Activated T-cell treated with anti-CD3 and anti-CD28 coated beads, Interleukin-2, amount 50 U/mL, for 4 hours (primary cell): ENCODE measurements at places on chromosomes 2 and 18.

GRCh38 chr2:78992807-78993517, 32.5 kb upstream of the REG3G start:
- DNase-seq: no peak

GRCh38 chr18:13378150-13378549, 159.6 kb downstream of the LDLRAD4 start:
- no peak for DNase-seq

- no peak for DNase-seq
Observed at GRCh38 chr18:49745045-49746014, 68.0 kb downstream of the ACAA2 start.

DNA sequence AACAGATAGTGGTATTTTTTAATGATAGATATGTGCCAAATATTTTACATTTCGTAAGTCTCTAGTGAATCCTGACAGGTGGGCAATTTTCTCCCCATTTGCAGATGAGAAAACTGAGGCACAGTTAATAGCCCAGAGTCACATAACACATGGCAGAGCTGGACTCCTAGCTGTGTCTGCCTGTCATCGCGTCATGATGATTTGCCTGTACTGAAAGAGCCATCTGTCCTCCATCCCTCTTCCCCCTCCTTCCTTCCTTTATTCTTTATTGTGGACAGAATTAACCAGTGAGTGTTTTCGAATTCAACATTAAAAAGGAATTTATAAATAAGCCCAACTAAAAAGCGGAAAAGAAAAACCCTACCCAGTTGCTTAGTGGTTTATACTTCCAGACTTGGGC, 3.2 kb downstream of the DNAJB2 start:
- no peak for DNase-seq

- DNase-seq: no peak
Observed at GRCh38 chr2:29520001-29520400, 401.4 kb downstream of the ALK start.

DNA sequence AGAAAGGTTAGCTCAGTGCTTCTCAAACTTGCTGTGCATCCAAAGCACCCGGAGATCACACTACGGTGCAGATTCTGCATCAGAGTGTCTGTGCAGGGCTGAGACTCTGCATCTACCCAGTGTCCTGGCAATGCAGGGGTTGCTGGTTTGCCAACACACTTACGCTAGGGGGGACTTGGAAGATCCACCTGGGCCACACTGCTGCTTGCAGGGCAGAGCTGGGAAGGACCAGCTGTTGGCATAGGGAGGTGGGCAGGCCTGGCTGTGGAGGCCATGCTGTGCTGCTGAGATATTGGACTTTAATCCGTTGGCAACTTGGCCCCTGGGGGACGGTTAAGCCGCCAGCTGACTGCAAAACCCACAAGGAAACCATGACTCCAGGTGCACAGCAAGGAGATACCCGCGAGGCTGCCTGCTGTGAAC, 397.6 kb upstream of the HS6ST1 start:
- DNase-seq: no peak

DNA sequence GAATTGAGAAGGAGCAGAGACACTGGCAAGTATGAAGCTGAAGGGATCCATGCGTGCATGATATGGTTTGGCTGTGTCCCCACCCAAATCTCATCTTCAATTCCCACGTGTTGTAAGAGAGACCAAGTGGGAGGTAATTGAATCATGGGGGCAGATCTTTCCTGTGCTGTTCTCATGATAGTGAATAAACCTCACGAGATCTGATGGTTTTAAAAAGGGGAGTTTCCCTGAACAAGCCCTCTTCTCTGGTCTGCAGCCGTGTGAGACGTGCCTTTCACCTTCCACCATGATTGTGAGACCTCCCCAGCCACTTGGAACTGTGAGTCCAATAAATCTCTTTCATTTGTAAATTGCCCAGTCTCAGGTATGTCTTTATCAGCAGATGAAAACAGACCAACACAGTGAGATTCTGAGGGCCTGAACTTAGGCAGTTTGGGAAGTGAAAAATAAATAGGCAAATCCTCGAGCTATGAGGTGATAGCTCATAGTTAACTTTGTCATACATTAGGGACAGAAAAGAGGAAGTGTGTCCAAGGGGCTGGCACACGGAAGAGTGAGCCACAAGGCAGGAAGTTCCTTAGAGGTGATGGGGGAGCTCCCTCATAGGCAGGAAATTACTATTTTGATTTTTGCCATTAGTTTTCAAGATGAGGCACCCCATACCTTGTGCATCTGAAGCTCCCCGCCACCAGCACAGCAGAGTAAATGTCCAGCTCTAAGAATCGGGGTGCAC, 658.8 kb upstream of the ID2 start:
- no peak for DNase-seq

GRCh38 chr18:23798824-23799223, 109.6 kb downstream of the LAMA3 start:
- DNase-seq: no peak

DNA sequence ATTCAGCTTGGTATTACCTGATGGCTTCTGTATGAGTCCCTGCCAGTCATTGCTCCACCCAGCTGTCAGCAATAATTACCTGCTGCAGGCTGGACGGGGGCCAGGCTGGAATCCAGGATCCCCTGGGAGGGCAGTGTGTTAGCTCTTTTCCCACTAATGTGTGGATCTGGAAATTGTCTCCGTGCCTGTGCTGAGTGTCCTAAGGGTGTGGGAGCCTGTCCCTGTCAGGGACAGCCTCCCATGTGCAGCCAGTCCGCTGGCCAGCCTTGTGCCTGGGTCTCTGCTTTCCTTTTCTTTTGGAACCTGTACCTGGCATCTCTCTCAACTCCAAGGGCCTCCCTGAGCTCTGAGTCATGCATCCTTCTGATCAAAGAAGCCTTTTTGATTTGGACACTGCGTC, 107.2 kb upstream of the SPRED2 start:
- DNase-seq: no peak

- DNase-seq: no peak
Observed at GRCh38 chr2:99898336-99899048, 243.9 kb downstream of the AFF3 start.

- DNase-seq: no peak
Observed at GRCh38 chr2:198782734-198783133, 675.0 kb downstream of the SATB2 start.

DNA sequence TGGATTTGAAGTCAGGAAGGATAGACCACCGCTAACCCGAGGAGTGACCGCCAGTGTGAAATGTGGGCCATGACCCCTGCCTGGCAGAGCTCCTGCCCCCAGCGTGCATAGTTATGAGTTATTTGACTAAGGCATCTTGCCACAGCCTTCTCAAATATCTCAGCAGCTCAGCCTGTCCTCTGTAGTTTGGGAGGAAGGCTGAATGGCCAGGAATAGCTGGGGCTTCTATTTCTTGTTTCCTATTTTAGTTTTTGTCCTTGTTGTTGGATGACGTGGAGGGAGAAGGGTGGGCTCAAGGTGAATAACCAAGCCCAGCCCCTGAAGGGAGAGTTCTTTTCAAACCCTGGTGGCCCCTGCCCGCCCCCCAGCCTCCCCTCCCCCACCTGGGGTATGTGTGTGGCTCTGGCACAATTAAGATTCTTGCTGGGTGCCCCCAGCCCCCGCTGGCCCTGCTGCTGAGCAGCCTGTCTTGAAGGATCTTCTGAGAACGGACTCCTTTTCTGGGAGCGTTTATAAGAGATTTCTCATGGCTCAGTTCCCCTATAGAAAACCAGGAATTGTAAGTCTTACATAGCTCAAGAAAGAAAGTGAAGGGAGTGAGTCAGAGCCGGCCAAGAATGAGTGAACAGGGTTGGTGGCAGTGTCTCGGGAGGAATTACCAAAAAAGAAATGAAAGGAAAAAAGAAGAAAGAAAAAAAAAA, 157.4 kb downstream of the GLI2 start:
- DNase-seq: no peak

- DNase-seq: no peak
Observed at GRCh38 chr2:97663626-97663961, 250 bp downstream of the ACTR1B start.

- peak; percentile 9 for DNase-seq
Observed at GRCh38 chr2:64143169-64144056, 807 bp downstream of the PELI1 start.

- DNase-seq: no peak
Observed at GRCh38 chr2:17643031-17643615, 102.6 kb downstream of the VSNL1 start.
